T-helper 2 cell (primary cell): ENCODE measurements at places on chromosomes 12 and 14.

DNA sequence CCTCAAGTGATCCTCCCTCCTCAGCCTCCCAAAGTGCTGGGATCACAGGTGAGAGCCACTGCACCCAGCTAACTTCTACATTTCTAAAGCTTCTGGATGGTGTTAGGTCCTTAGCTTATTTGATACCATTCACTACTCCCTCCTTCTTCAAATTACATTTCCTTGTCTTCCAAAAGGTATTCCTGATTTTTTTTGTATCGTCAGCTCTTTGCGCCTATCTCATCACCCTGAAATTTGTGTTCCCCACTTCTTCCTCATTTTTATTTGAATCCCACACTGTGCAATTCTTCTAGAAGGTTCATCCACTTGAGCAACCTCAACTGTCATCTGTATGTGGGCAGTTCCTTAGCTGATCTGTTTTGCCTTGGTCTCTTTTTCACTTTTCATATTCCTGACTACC, 241.8 kb upstream of the RGS6 start:
- DNase-seq: no peak

DNA sequence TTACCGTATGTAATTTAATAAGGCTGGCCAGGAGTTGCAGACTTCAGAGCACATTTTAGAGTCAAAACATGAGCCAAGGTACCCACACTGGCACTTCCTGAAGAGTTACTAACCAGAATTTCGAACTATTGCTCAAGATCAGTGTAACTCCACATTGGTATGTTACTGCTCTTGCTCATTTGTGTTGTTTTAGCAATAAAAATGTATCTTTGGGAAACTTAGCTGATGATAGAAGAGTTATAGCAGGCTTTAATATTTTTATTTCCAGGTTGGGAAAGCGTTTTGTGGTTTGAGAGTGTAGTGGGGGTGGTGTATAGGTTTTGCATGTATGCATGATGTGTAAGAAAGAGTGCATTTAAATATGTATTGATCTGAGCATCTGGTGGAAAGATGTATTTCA, 96.6 kb downstream of the SCN8A start:
- no peak for DNase-seq

DNA sequence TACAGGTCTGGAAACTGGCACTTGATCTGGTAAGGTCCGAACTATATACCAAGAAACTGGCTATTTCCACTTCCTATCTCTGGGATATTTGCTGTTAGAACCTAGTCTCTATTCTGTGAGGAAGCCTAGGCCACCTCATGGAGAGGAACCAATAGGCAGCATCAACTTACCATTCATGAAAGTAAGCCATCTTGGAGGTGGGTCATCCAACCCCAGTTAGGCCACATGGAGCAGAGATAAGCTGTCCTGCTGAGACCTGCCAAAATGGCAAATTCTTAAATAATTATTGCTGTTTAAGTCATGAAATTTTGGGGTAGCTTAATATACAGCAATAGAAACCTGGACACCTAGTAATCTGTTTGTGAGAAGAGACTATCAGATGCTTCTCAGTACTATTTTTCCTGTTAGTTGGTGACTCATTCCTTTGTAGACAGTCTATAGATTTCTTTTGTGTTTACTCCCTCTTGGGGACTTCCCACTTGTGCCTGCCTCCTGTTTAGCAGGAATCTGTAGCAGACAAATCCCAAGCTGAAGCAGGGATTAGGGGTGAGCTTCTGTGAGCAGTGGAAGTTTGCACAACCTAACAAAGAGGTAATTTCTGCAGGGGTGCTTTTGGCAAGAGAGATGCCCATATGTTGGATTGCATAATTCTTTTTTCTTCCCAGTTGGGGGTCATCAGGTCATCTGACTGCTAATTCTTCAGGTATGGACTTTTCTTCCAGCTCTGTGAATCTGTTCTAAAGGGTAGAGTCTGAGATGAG, 136.8 kb downstream of the IGF1 start:
- no peak for DNase-seq

GRCh38 chr14:61287196-61287595, 6.1 kb upstream of the TMEM30B start:
- DNase-seq: no peak
